CD4-positive, alpha-beta T cell treated with Interleukin-15 for 1 hour (primary cell): ENCODE measurements at places on chromosomes 4 and X.

DNA sequence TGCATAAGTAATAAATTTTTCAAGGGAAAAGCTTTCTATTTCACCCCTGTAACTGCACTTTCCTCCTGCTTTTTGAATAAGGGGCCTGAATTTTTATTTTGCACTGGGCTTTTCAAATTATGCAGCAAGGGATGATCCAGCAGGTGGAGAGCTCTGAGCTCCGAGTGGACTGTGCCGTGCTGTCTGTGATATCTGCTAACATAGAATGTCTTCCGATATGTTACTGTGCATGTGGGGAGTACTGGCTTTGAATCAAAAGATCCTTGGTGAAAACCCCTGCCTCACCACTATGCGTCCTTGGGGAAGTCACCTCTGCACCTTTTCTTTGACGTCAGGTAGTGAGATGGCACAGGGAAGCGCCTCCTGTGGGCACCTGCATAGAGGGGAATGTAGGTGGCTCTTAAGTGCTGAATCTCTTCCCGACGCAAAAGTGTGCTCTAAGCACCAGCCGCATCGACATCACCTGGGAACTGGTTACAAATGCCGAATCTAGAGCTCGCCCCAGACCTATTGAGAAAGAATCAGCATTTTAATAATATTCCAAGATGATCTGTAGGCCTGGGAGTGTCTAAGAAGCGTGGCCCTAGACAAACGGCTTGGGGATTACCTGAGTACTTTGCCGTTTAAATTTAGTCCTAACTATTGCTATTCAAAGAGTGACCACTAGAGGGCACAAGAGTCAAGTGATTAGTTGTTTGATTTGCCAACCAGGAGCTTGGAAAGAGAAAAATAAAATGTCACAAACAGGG lies 19.2 kb upstream of the WFS1 start:
- DNase-seq: no peak

GRCh38 chr4:165077034-165077578 lies 23.4 kb downstream of the TRIM75 start:
- DNase-seq: no peak

DNA sequence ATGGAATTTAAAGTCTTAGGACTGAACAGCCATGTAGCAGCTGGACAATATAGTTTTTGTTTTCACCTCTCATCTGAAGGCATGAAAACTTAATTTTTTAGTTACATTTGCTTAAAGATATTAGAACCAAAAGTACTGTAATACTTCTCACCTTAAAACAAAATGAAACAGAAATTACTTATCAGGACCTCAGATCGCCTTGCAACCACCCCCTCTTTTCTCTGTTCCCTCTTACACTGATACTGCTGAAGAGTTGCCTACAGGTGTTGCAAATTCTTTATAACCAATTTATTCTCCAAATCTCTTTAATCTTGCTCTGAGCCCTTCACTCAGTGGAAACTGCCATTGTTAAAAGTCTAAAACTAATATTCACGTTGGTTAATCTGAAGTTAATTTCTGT lies 145.0 kb downstream of the SPCS3 start:
- no peak for DNase-seq

GRCh38 chrX:130176354-130176776 lies 4.6 kb downstream of the RAB33A start:
- DNase-seq: no peak

DNA sequence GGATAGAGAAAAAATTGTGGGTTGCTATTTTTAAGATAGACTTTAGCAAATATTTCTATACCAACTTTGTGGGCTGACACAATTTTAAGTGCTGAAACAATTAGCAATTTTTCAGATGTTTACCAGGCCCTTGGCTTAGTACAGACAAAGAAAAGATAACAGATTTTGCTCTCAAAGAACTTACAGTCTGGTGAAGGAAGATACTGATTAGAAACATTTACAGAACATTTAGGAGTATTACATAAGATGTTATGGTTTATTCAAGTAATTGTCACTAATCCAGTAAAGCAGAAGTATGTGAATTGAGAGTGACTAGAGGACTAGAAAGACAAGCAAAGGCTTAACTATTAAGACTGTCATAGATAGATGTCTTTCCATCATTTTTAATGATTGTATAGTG lies 35.3 kb upstream of the NDUFC1 start:
- DNase-seq: no peak

- no peak for DNase-seq
Observed at GRCh38 chr4:10093801-10094552, 22.6 kb downstream of the WDR1 start.

GRCh38 chrX:153539171-153539978 lies 21.9 kb downstream of the ATP2B3 start:
- DNase-seq: peak; percentile 53

- DNase-seq: no peak
Observed at GRCh38 chr4:113603911-113604310, 157.6 kb downstream of the CAMK2D start.
